ENCODE measurements at places on chromosomes 5 and 9. TPM values are rescaled to one million over a fixed set of nuclear protein-coding genes. Genes with fewer than 3 reads are reported as not detected.
A peak's percentile ranks its signal among the peaks of the same experiment; 100 is the strongest.

Gene NEURL1B
- total RNA-seq, result 90.8 TPM

DNA sequence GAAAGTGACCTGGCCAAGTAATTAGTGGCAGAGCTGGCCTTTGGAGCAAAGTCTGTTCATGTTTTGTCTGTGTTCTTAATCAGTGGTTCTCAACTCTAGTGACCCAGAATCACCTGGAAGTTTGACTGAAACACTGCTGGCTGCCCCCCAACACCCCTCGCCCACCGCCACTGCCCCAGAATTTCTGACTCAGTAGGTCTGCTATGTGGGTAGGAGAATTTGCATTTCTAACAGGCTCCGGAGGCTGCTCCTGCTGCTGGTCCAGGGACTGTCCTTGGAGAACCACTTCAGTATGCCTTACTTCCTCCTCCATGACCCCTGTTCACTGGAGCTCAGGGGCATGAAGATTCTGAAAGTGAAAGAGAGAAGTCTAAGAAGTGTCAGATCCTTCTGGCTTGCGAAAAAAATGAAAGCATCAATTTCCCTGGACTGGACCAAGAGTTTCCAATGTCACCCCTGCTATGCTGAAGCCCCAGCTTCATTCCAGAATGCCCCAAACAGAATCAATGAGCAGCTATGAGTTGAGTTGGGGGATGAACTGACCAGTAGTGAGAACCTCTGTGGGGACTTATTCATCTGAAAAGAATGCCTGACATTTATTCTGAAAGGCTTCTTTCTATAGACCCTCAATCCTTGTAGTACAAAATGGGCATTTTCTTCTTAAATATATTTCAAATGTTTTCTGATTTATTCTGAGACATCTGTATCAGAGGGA, 20.8 kb upstream of the COL15A1 start:
- no peak for DNase-seq

GRCh38 chr5:167969998-167970397, 321.4 kb upstream of the WWC1 start:
- no peak for DNase-seq

GRCh38 chr5:76143884-76144283, 60.7 kb downstream of the SV2C start:
- DNase-seq, result no peak

- peak; percentile 20 for DNase-seq
Measured at GRCh38 chr5:34042321-34042720, 692 bp downstream of the C1QTNF3 start.

DNA sequence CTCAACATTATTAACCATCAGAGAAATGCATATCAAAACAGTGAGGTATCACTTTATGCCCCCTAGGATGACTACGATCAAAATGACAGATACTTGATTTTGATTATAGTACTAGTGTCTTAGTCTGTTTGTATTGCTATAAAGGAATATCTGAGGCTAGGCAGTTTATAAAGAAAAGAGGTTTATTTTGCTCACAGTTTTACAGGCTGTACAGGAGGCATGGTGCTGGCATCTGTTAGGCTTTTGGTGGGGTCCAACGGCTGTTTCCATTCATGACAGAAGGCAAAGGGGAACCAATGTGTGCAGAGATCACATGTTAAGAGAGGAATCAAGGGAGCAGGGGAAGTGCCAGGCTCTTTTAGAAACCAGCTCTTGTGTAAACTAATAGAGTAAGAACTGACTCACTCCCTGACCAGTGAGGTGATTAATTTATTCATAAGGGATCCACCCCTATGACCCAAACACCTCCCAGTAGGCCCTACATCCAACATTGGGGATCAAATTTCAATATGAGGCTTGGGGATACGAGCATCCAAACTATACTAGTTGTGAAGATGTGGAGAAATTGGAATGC, 16.0 kb upstream of the AFF4 start:
- no peak for DNase-seq

DNA sequence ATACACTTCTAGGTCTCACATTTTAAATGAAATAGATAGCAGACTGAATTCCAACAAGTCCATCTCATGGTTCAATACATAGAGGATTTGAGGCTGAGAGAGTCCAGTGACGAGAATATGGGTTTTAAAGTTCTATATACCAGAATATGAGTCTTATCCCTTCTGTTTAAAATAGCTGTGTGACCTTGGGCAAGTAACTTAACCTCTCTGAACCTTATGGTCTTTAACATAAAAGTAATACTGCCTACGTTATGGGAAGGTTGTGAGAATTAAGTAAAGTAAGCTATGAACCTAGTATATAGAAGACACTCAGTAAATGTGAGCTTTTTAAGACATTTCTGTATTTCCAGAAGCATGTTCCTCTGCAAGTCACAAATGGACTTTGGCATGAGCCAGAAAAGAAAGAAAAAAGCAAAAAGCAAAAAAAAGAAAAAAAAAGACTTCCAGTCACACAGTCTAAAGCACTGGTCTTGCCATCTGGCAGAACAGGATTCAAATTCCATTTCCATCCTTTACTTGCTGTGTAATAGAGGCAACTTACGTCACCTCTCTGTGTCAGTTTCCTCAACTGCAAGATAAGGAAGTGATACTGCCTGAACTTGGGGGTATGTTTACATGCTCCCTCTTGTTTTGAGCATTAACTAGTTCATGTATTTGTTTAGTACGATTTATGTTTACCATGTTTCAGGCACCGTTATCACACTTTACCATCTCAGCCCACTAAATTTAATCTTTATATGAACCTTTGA, 248.2 kb downstream of the TRIM32 start:
- DNase-seq, result no peak

GRCh38 chr5:65070026-65070425, 301.3 kb downstream of the CWC27 start:
- DNase-seq, result no peak

DNA sequence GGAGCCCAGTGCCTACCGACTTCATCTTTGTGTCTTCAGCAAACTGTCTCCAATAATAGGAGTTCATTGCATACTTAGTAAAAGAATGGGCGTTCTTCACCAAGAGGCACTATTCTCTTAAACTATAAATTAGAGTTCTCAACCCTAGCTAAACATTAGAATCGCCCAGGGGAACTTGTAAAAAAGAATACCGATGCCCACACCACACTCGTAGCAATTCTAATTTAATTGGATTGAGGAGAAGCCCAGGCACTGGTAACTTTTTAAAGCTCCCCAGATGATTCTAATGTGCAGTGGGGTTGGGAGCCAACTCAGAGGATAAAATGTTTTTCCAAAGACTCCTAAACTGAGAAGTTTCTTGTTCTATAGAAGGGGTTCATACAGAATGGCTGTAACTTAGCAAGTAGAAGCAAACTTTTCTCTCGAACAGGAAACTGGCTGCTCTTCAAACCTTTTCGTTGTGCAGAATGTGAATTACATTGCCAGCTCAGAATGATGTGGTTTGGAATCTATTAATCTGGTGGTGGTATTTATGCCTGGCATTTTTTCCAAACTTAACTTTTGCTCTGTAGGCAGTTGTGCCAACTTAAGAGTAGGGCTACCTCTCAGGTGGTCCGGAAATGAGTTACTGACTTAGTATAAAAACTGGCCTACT, 26.4 kb upstream of the NFIB start:
- no peak for DNase-seq

DNA sequence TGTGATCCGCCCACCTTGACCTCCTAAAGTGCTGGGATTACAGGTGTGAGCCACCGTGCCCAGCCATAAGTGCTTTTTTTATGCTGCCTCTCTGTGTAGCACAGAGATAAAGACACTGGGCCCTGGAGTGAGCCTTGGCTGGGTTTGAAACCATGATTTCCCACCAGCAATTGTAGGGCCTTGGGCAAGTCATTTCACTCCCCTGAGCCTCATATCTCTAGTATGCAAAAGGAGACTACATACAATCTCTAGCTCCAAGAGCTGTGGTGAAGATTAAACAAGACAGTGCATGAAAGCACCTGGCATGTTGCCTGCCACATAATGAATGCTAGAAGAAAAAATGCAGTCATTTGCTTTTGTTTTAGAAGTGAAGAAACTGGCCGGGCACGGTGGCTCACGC, 3.9 kb downstream of the FABP6 start:
- no peak for DNase-seq

GRCh38 chr9:88652876-88653275, 117.9 kb downstream of the NXNL2 start:
- DNase-seq, result no peak

DNA sequence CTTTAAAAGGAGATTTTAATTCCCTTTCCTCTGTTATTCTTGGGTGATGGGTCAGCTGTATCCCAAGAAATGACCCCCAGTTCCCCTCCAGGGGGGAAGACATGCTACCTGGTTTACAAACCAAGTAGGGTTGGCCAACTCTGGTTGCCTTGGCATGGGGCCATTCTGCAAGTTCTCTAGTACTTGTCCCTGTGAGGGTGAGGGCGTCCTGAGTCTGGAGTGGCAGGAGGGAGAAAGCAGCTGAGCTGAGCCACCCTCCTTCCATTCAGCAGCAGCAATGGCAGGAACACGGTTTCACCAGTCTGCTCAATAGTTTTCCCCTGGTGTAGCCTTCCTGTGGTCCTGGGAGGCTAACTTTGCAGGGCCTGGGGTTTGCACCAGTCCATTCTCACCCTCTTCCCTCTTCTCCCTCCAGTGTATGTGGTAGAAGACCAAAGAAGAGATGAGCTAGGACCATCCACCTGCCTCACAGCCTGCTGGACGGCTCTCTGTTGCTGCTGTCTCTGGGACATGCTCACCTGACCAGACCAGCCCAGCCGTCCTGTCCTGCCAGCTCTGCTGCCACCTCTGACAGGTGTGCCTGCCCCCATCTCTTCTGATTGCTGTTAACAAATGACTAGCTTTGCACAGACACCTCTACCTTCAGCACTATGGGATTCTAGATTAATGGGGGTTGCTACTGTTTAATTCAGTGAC, 59.9 kb downstream of the PFDN1 start:
- DNase-seq, result no peak
